ENCODE measurements at places on chromosomes 1 and 21.

- DNase-seq, result no peak
These were observed 34.0 kb upstream of the GADD45A start for GRCh38 chr1:67651031-67651430.

- no peak for DNase-seq
These were observed 2.6 kb downstream of the ALPL start for GRCh38 chr1:21511579-21512522.

DNA sequence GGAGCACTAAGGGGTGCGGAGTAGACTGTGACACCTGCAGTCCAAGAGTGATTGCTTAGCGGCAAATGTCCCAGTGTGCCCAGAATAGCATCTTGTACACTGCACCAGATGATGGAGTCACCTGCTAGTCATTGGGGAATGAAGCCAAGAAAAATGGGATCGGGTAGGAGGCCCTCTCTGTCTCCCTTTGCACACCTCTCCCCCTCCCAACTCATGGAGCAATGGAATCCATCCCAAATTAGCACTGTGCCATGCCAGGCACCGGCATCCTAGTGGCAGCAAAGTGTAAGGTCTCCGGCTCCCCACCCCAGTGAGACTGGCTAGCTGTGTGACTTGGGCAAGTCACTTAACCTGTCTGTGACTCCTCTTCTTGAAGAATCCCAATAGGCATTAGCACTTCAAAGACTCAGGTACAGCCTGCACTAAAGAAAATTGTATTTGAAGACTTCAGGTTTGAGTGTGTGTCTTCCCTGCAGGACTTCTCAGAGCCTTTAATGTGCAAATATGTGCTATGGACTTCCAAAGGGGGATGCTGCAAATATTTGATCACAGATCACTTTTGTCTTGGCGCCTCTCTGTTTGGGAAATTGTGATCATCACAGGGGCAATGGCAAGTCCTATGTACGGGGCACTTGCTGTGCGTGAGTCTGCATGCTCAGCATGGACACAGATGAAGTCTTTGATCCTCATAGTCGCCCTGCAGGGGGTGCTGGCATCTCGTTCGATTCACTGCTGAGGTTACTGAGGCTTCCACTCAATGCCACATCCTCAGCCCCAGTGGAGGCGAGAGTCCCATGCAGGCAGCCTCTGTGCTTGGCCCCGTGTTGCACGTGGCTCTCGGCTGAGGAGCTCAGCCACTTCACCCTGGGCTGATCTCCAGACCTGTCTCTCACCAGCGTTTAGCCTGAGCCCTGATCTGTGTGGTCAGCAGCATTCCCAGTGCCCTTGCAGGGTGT, 272.9 kb upstream of the C1orf174 start:
- DNase-seq, result no peak

- DNase-seq, result no peak
These were observed 302.6 kb upstream of the PTBP2 start for GRCh38 chr1:96418969-96419368.

DNA sequence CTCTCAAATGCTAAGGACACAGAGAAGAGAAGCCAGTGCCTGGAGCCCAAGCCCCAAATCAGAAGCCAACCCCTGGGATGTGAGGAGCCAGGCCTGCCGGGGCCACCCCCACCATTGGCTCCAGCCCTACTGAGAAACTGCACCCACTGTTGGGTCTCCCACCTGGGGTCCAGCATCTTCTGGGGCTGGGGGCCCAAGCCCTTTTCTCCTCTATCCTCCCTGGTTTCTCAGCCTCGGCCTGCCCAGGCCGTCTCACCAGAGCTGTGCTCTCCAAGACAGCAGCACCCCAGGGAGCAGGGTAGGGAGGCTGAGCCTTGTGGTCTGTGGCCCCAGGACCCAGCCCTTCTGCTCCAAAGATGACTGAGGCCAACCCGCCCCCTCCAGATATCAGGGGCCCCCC, 37.9 kb downstream of the SDC3 start:
- no peak for DNase-seq

DNA sequence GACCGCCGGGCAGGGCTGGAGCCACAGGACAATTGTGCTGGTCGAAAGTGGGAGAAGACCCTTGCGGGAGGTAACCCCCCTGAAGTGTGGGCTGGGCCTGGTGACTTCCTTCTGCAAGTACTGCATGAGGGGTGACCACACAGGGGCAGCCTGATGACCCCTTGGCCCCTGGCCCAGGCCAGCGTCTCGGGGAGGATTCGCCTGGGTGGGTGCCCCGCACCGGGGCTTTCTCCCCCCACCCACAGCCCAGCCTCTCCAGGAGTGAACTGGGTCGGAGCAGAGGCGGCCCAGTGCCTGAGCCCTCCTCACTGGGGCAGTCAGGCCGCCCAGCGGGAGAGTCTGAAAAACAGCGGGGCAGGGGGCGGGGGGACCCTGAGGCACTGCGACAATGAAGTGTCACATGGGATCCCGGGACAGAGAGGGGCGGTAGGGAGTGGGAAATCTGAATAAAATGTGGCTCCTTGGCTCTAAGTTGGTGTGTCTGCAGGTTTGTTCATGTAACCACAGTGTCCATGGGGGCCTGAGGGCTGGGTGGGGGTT, 1.6 kb upstream of the DNMT3L start:
- DNase-seq, result no peak

DNA sequence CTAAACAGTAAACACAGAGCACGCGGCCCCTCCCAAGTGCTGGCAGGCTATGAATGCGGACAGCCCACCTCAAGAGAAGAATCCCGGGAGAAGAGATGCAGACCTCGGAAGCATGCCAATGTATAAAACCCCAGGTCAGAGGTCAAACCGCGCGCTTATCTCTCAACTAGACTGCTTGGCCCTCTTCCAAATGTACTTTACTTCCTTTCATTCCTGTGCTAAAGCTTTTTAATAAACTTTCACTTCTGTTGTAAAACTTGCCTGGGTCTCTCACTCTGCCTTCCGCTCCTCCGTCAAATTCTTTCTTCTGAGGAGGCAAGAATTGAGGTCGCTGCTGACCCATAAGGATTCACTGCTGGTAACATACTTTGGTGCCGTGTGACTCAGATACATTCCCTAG, 216.0 kb downstream of the S1PR1 start:
- no peak for DNase-seq

DNA sequence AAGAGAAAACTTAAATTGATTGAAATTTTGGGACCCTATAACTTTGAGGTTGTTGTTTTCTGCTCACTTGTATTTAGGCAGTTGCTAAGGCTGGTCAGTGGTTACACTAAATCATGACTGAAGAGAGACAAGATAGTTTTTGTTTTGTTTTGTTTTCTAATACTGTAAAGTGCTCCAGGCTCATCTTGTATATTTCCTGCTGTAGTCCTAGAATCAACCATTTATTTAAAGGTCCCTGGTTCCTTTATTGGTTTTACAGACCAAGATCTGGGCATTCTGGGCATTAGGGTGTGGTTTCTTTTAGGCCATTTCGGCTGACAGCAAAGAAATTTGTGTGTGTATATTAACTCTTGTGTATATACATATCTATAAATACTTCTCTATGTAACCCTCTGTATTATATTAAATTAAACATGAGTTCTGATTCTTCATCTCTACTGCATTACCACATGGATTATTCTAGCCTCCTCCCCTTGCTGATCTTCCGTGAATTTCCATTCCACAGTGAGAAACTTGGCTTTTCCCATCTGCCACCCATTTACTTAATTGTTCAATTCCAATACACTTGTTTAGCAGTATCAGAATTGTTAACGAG, 15.0 kb downstream of the SNX27 start:
- DNase-seq, result no peak

- no peak for DNase-seq
These were observed 95.5 kb downstream of the GRIK3 start for GRCh38 chr1:36938819-36939218.

DNA sequence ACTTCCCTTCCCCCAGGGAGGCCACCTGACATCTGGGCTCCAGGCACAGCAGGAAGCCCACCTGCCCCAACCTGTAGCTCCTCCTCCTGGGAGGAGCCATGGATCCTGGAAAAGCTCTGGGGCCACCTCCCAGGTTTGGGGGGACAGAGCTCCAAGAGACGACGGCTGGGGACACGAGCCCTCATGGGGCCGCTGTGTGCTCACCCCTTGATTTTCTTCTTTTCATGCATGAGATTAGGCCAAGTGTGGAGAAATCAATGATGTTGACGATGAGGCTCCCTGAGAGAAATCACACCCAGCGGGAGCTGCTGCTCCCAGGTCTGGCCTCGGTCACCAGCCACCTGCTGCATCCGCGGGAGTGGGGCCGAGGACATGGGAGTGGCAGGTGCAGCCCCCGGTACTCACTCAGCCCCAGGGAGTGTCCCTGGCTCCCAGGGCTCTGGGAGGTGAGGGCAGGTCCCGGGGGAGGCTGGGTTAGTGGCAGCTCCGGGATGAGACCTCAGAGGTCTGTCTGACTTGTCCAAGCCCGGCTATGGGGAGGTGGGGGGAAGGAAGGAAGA, 8.7 kb downstream of the TNFRSF14 start:
- DNase-seq, result no peak

GRCh38 chr1:78911956-78912880, 94.3 kb downstream of the ADGRL4 start:
- DNase-seq, result no peak

- DNase-seq, result no peak
These were observed 3.0 kb downstream of the NMNAT1 start for GRCh38 chr1:9946315-9946714.

DNA sequence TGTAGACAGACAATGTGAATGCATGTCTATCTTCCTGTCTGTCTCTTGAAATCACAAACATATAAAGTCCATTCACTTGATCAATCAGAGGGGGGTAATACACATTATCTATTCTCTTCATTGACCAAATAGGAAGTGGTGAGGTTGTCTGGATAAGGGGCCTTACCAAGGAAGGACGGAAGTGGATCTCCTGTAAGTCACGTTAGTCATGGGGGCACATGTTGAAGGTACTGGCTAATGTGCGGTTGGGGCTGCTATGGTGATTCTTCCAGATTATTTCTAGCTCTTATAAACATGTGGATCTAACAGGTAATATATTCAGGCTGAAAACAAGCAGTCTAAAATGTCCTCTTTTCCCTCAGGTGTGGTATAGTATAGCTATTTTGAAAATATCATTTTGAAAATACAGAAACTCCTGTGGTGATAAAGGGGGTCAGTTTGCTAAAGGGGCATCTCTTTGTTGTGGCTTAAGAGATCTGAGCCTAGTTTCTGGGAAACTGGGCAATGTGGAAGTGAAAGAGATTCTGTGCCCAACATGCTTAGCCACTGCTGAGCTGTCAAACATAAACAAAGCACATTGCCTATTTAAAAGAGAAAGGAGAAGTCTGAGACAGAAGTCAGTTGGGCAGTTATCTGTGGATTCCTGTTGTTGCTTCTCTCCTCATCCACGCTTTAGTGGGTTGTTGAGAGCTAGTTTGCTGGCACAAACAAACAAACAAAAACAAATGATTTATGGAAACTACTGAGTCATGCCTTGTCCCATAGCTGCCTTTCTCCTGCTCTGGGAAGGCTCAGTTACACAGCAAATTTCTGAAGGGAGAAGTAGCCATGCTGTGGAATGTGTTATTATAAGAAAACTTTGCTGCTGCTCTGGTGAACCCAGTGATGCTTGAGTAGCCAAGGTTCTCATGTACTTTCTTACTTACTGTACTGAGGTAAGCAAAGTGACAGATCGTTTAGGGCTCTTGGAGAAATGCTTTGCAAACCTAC, 166.9 kb downstream of the HLX start:
- DNase-seq, result no peak

GRCh38 chr1:17425806-17426600, 13.5 kb downstream of the RCC2 start:
- no peak for DNase-seq

DNA sequence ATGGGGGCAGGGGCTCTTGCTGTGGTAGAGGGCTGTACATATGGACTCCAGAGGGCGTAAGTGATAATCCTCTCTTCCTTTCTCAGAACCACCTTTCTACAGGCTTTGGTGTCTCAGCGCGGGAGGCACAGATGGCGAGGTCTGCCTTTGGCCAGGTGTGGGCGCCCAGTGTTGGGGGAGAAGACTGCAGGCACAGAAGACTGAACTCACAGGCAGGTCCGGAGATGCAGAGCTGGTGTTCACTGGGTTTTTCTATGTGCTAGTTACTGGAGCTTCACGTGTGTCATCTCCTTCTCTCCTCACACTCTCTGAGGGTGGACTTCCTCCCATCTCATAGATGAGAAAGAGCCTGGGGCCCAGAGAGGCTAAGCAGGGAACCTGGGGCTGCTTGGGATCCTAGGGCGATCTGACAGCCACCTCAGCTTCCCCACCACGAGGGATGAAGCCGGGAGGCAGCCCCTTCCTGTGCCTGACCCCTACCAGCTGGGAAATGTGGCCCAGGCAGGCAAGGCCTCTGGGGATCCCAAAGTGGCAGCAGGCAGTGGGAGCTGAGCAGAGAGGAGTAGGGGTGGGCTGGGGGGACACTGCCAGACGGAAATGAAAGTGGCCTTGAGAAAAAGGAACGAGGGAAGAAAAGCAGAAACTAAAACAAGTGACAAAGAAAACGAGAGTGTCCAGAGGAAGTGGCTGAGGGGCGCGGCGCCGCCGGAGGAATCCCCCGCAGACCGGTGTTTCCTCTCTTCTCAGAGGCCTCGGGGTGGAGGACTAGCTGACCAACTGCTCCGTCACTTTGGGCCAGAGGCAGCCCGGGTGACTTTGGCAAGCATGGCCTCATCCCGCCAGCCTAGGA, 191.6 kb downstream of the HIVEP3 start:
- DNase-seq, result no peak

DNA sequence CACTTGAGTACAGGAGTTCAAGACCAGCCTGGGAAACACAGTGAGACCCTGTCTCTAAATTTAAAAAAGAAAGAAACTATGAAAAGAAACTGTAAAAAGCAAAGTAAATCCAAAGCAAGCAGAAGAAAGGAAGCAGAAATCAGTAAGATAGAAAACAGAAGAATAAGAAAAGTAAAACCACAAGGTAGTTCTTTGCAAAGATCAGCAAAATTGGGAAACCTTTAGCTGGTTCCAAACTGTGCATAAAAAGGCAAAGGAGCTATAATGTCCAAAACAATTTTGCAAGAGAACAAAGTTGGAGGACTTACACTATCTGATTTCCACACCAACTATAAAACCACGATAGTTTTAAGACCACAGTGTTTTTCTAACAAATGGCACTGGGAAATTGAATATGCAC, 218.8 kb downstream of the RPS6KC1 start:
- no peak for DNase-seq

- DNase-seq, result no peak
These were observed 1.3 kb downstream of the JAM2 start for GRCh38 chr21:25640202-25640942.

GRCh38 chr1:238324211-238324864, 433.6 kb upstream of the ZP4 start:
- no peak for DNase-seq

All from stimulated activated CD8-positive, alpha-beta memory T cell treated with anti-CD3 and anti-CD28 coated beads, Interleukin-2, amount 100 ng/mL, for 1 hour (primary cell).